ENCODE measurements at places on chromosomes 1 and 21. TPM values are rescaled to one million over a fixed set of nuclear protein-coding genes. Genes with fewer than 3 reads are reported as not detected.

Gene CR1
- 0.18 TPM for total RNA-seq

Gene MEX3A
- total RNA-seq: 0.83 TPM

Gene BTBD19
- total RNA-seq: 4.8 TPM

Gene C4BPA
- total RNA-seq: not detected

Gene CHI3L2
- total RNA-seq: 9.2 TPM

Gene TINAGL1
- not detected for total RNA-seq

Gene TGFBR3
- total RNA-seq: 7.5 TPM

DNA sequence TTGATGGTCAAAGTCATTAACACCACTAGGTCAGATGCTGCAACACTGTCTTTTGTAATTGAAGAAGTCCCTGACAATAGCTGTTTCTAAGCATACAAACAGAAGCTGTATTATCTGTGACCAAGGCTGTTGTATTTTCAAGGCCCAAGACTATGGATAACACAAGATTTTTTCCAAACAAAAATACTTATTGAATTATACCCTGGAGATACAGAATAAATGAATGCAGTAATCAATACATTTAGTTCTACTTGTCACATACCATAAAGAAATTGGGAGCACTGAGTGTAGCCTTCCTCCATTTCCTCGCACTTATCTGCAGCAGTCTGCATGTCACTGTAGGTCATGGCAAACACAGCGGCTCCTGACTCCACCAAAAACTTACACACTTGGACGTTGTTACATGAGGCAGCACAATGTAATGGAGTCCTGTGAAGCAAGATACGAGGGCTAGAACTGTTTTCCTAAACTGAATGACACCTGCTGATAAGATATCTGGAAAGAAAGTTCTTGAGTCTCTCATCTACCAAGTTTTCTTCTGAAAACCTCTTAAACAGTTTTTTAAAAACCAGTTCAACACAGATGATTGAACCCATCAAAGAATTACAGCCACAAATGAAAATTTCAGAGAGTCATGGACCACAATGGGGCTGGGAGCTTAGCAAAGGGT lies 56.9 kb downstream of the TP53BP2 start:
- peaks cover 20% of the 10 kb centered on the region for H3K36me3 ChIP-seq
- no peak overlapping the region for H3K4me3 ChIP-seq
- no peaks in the 10 kb centered on the region for H3K4me1 ChIP-seq
- H3K27me3 ChIP-seq: no peaks in the 10 kb centered on the region
- H3K27ac ChIP-seq: no peak overlapping the region

- DNase-seq: peak; percentile 81
- H3K27ac ChIP-seq: no peak overlapping the region
- no peaks in the 10 kb centered on the region for H3K4me1 ChIP-seq
- no peaks in the 10 kb centered on the region for H3K36me3 ChIP-seq
- H3K27me3 ChIP-seq: peaks cover 2% of the 10 kb centered on the region
These were observed 82.2 kb upstream of the SSX2IP start for GRCh38 chr1:84772428-84772943.

DNA sequence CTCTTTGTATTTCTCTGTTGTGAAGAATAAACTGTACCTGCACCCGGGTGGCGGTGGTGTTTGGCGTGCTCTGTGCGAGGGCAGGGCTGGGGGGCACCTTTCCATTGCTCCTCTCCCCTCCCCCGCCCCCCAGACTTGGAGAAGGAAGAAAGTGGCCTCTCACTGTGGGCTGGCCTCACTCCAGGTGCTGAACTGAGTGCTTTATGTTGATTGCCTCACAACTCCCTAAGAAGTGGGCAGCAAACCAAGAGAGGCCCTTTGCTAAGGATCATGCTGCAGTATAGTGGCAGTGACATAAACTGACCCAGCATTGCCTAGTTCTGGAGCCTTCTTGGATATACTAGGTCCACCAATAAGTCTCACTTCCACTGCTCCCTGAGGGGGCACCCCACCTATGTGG lies 20.2 kb downstream of the A3GALT2 start:
- peaks cover 9% of the 10 kb centered on the region for H3K36me3 ChIP-seq
- H3K4me3 ChIP-seq: no peak overlapping the region
- no peak for DNase-seq
- H3K27me3 ChIP-seq: peaks cover under 1% of the 10 kb centered on the region

DNA sequence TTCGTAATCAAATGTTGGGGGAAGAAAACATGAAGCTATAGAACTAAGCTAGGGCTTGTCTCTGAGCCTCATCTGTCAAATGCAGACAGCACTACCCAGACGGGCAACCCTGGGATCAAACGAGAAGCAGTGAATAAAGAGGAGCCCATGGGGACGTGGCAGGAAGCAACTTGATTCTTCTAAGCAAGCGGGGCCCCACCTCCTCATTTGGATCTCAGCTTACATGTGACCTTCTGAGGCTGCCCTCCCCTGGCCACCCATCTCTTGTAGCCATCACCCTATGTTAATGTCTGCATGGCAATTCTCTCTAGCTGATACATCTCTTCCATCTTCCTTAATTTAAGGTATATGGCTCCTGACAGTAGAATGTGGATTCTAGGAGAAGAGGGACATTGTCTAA lies 171.3 kb downstream of the IGSF21 start:
- peaks cover 12% of the 10 kb centered on the region for H3K27me3 ChIP-seq
- DNase-seq: no peak
- no peaks in the 10 kb centered on the region for H3K36me3 ChIP-seq
- no peaks in the 10 kb centered on the region for H3K4me1 ChIP-seq

GRCh38 chr1:206464456-206464964 lies 5.8 kb upstream of the IKBKE start:
- H3K27ac ChIP-seq: peak overlapping the region; percentile 57
- no peak for DNase-seq
- no peaks in the 10 kb centered on the region for H3K27me3 ChIP-seq
- peaks cover 1% of the 10 kb centered on the region for H3K36me3 ChIP-seq

DNA sequence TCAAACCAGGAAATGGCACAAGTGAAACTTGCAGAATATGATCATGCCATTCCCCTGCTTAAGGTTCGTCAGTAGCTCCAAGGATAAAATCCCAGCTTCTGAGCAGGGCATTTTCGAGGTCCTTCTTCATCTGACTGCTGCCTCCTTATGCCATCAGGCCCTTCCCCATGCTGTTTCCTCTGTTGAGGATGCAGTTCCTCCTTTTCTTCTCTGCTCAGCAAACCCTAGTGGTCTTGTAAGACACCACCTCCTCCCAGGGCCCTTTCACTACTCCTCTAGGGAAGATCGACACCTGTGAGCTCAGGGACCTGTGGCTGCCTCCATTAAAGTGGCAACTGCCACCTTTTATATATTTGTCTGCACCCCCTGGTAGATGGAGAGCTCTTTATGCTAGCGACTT lies 62.1 kb upstream of the JUN start:
- H3K27me3 ChIP-seq: no peaks in the 10 kb centered on the region
- H3K36me3 ChIP-seq: no peaks in the 10 kb centered on the region
- no peak overlapping the region for H3K27ac ChIP-seq

GRCh38 chr21:21713651-21714180 lies 715.5 kb downstream of the NCAM2 start:
- H3K27me3 ChIP-seq: no peaks in the 10 kb centered on the region
- no peak for DNase-seq

DNA sequence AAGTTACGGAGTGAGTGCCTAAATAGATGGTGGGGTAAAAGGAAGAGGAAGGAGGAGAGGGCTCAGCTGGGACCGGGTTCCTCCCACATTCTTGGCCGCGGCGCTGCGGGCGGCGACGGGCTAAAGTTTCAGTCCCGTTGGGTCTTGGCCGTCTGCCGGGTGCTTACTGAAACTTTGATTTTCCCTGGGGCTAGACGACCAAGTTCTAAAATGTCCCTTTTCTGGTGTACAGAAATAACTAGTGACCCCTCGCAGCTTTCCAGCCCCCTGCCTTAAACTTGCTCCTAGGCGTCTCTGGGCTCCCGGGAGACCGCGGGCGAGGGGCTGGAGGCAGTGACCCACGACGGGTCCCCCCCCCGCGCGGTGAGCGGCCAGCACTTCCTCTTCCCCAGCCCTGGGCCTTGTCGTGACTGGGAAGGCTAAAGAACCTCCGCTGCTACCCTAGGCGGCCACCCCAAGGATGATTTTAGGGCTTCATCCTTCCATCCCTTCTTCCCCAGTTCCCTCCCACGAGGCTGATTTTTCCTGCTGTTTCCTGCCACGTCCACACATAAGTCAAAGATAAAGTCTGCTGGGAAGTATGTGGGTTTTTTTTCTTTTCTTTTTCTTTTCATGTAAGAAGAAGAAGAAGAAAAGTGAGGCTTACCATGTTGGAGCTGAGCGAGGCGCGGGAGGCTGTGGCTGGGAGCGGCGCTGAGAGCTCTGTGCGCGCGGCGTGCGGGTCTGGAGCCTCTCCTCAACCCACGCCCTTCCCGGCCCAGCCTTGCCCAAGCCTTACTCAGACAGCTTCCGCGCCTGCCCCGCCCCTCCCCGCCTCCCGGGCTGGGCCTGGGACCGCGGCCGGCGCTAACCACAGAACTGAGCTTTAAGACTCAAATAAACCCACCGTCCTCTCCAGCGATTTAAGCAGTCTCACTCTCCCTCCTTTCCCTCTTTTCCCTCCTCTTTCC lies at the start of gene S100A11:
Gene S100A11, minus strand, starts transcription at position 738 of the 950 bp plus-strand sequence. Its CDS starts 89 bp downstream, at position 649.
- DNase-seq: peak; percentile 86
- peaks cover 36% of the 10 kb centered on the region for H3K36me3 ChIP-seq
- peaks cover 28% of the 10 kb centered on the region for H3K4me1 ChIP-seq
- peak within 1 kb of the TSS; percentile 93 for H3K27ac ChIP-seq

DNA sequence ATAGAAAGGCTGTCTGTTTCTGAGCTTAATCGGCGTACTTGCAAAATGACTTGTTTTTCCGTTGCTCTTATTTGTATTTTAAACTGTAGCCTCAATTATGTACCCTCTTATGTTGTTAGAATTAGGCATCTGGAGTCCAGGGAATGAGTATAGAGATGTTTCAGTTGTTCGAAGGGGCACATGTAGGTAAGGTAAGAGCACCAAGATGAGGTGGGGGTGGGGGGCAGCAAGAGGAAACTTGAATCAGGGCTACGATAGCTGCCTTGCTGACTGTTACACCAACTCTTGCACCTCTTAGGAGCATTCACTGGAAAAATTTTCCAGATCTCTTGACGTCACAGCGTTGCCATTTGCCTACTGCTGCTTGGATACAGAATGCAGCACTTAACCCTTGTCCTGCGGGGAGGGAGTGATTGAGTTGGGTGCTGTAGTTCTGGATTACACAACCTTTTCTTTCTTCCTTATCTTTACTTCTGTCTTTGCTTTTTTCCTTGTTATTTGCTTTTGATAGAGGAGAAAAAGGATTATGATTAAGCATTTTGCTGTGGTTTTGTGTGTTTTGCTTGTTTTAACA lies 3.2 kb downstream of the ATP1B1 start:
- H3K4me1 ChIP-seq: peaks cover 35% of the 10 kb centered on the region
- H3K36me3 ChIP-seq: peaks cover 4% of the 10 kb centered on the region
- no peak overlapping the region for H3K4me3 ChIP-seq
- peaks cover 7% of the 10 kb centered on the region for H3K27me3 ChIP-seq
- no peak for DNase-seq
- H3K27ac ChIP-seq: no peak overlapping the region

- peaks cover 3% of the 10 kb centered on the region for H3K4me1 ChIP-seq
- peaks cover 22% of the 10 kb centered on the region for H3K36me3 ChIP-seq
- H3K27me3 ChIP-seq: no peaks in the 10 kb centered on the region
These were observed 37.1 kb downstream of the TMED5 start for GRCh38 chr1:93143136-93143535.
